ENCODE measurements at places on chromosomes 7 and 10.

- peak; percentile 62 for DNase-seq
Measured at GRCh38 chr10:128049226-128050120, 76.8 kb downstream of the MKI67 start.

- no peak for DNase-seq
Measured at GRCh38 chr10:404346-404745, 269.1 kb downstream of the ZMYND11 start.

GRCh38 chr7:53800746-53801145 lies 741.4 kb upstream of the VSTM2A start:
- DNase-seq = no peak

- no peak for DNase-seq
Measured at GRCh38 chr7:124457841-124458240, 307.8 kb downstream of the GPR37 start.

DNA sequence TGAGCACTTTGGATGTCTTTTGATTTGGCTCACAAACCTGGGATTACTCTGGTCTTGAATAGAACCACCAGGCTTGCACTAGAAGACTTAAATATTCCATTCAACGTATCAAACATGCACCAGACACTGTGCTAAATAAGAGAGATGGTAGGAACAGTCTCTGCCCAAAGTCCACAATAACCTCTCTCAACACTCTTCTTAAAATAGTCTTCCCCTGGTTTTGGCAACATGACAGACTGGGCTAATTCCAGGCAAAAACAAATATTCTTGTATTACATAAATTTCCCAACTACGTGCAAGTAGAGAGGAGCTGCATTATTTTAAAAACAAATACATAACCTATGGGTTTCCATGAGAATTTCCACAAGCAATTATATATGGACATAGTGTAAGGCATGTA lies 64.8 kb upstream of the PAPSS2 start:
- no peak for DNase-seq

- DNase-seq = no peak
Measured at GRCh38 chr10:87523731-87524130, 19.0 kb downstream of the MINPP1 start.

- no peak for DNase-seq
Measured at GRCh38 chr10:128007971-128008370, 101.1 kb downstream of the PTPRE start.

GRCh38 chr7:78435355-78435754 lies 636.8 kb downstream of the PHTF2 start:
- no peak for DNase-seq

DNA sequence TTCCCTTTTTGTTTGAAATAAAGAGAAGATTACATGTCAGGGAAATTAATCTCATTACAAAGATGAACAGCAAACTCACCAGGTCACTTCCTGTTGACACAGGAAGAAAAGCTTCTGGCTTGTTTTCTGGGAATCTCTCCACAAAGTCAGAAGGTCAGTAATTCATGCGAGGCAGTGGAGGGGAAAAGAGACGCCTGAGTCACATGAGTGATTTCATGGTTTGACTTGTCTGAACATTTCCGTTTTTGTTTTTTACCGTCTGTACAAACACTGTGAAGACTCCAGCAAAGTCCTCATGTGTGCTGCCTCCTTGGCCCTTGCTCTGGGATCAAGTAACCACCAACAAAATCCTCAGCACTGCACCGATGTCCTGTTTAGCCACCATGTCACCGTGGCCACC lies 2.5 kb upstream of the HABP2 start:
- DNase-seq = no peak

GRCh38 chr10:16910793-16911164 lies 93.6 kb upstream of the RSU1 start:
- DNase-seq = no peak

- DNase-seq = no peak
Measured at GRCh38 chr10:58278274-58278961, 9.5 kb downstream of the CISD1 start.

- DNase-seq = no peak
Measured at GRCh38 chr10:129796710-129797420, 167.2 kb downstream of the EBF3 start.

DNA sequence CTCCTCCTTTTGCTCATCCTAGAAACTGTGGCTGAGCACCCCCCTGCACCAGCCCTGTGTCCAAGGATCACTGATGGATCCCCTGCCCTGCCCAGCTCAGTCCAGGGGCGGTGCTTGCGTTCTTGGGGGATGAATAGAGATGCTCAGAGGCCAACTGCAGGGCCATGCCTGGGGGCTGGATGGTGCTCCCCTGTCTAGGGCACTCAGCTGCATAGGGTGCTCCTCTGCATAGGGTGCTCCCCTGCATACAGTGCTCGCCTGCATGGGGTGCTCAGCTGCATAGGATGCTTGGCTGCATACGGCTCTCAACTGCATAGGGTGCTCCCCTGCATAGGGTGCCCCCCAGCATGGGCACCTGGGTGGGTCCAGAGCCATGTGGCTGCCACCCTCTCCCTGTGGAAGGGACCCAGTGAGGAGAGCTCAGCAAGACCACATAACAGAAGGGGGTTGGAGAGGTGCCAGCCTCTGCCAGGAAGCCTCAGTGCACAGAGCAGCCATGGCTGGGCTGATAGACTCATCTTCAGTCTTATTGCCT lies 95.0 kb downstream of the BMS1 start:
- DNase-seq = no peak

GRCh38 chr10:17502814-17503213 lies 48.4 kb upstream of the ST8SIA6 start:
- no peak for DNase-seq

DNA sequence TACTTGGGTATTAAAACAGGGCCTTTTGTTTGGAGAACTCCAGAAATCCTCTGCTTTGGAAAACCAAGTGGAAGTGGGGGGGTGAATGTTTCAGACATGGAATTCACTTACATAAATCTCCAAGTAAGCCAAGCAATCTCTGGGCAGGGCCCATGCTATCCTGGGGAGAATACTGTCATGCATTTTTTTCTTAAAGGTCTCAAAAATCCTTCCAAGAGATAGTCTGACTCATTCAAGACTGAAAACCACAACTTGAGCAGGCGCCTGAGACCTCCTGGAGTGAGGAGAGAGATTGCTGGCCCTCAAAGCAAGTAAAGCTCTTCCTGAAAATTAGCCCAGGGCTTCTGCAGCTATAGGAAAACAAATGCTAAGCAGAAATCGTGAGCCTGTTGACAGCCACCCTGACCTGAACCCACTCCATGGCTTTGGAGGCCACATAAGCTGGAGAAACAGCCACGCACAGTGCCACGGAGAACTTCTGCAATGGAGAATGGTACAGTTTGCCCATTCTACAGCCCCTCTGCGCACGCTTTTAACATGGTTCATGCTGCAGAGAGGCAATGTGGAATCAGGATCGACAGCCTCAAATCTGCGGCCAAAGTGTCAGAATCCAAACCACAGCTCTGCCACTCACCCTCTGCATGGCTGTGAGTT lies 203.1 kb upstream of the AUTS2 start:
- no peak for DNase-seq

DNA sequence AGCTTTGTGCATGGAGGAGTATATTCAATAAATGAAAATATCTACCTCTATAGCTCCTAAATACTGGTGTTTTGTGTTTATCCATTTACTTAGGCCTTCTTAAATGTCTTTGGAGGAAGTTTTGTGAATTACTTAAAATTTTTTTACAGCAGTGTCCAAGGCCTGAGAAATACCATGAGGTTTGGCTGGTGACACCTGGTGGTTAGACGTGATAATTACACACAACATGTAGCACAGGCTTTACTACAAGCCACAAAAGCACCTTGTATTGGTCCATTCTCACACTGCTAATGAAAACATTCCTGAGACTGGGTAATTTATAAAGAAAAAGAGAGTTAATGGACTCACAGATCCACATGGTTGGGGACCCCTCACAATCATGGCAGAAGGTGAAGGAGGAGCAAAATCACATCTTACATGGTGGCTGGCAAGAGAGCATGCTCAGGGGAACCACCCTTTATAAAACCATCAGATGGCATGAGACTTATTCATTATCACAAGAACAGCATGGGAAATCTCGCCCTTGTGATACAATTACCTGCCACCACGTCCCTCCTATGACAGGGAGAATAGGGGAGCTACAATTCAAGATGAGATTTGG lies 20.6 kb downstream of the HYAL4 start:
- peak; percentile 71 for DNase-seq

GRCh38 chr10:84352251-84352842 lies 24.0 kb downstream of the CCSER2 start:
- peak; percentile 75 for DNase-seq

- DNase-seq = no peak
Measured at GRCh38 chr10:17250736-17251135, 22.7 kb downstream of the VIM start.

DNA sequence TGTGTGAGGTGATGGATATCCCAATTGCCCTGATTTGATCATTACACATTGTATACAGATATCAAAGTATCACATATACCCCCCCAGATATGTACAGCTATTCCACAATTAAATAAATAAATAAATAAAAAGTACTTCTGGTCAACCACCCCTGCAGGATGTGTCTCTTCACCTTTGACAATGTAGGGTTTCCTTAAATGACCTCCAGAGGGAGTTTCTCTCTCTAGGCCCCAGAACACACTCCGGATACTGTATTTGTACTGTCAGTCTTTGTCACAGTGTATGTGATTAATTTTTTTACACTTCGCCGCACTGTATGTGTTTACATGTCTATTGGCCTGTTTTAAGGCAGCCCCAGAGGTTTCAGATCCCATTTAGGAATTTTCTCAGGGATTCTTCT lies 123.6 kb downstream of the ADCYAP1R1 start:
- DNase-seq = no peak

DNA sequence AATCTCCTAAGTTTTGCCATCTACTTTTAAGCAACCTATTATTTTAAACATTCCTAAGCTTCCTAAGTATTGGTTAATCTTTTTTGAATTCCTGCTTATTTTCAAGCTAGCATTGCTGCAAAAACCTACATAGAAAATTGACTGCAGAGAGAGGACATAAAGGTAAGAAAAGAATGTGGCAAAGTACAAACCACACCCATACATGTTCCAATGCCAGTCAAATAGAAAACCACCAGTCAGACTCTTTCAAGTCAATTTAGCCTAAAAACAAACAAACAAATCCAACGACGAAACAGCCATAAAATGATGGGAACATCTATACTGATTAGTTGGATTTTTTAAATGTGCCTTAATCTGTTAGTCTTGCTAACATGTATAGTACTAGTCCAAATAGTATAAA lies 804.8 kb downstream of the GRM8 start:
- no peak for DNase-seq

GRCh38 chr10:98041352-98042043 lies 11.1 kb upstream of the CRTAC1 start:
- peak; percentile 66 for DNase-seq

DNA sequence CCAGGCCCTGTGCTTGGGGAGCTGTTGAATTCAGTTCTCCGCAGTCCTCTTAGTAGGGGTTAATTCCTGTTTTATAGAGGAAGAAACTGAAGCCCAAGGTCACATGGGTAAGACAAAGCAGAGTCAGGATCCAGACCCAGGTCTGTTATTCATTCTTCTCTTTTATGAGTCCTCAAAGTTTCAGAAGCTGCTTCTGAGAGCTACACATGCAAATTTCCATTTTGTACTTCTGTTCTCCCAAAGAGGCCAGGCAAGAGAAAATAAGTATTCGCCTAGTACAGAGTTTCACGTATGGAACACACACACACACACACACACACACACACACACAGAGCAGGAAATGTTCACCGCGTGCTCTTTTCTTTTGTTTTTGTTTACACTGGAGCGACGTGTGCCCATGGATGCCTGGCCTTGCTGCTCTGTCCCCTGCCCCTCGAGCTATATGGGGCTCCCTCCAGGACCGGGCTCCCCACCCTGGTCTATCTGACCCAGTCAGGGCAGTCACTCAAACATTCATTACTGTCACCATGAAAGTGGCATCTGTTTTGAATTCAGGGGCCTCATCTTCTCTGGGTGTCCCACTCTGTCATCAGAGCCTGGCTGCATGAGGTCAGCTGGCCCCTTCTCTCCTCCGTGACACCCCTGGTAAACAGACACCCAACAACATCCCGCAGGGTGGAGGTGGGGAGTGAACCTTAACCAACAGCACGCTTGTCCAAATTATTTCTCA lies 84.4 kb downstream of the TNS3 start:
- DNase-seq = no peak

GRCh38 chr7:70631718-70632117 lies 500.2 kb upstream of the GALNT17 start:
- DNase-seq = no peak

DNA sequence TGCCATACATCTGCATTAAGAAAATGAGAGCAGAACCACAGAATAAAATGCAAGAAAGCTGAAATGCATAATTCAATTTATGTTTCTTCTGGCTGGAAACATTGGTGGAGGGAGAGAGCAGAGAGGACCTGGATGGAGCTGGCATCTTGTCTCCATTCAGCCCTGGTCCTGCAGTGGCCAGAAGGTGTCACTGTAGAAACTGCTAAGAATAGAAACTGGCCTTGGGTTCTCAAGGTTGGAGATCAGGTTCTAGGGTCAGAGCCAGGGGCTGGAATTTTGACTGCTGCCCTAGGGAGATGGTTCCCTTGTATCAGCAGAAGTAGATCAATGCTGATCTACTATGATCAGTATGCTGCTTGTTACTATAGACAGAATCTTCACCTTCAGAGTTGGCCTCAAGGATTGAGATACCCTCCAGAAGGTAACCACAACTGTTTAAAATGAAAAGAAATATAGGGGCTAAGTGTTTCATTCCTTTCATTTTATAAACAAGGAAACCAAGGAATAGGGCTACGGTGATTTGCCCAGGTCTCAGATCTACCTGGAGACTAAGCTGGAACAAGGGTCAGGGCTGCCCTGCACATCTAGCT lies 13.1 kb downstream of the TAS2R41 start:
- DNase-seq = peak; percentile 45

GRCh38 chr7:127673902-127674301 lies 21.9 kb downstream of the SND1 start:
- DNase-seq = no peak

- DNase-seq = peak; percentile 77
Measured at GRCh38 chr10:126041804-126042231, 145.5 kb downstream of the FANK1 start.

DNA sequence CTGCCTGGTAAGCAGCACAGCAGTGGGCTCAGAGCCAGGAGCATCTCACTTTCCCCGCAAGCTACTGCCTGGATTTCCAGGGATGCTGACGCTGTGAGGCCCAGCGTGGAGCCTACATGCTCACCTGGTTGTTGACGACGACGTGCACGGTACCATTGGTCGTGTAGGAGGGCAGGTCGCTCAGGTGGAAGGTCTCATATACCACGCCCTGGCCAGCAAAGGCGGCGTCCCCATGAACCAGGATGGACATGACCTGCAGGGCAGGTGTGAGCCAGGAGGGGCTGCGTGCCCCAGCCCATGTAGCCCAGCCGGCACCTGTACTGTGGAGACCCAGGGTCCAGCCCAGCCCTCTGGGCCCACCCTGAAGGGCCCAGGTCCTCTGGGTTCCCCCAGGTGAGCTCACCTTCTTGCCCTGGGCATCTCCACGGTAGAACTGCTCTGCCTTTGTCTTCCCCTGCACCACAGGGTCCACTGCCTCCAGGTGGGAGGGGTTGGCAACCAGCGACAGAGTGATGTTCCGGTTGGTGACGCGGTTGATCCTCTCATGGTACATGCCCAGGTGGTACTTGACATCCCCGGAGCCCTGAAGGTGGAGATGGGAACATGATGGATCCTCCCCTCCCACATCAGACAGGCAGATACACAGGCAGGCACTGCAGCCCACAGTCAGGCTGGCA lies 15.4 kb downstream of the OGDHL start:
- DNase-seq = no peak
